ENCODE measurements at places on chromosomes 7 and 10.

- DNase-seq, result no peak
These were observed 149.5 kb downstream of the PLCE1 start for GRCh38 chr10:94143261-94143660.

- no peak for DNase-seq
These were observed 18.8 kb upstream of the TNPO3 start for GRCh38 chr7:129073738-129074137.

- no peak for DNase-seq
These were observed 119.1 kb downstream of the MAGI2 start for GRCh38 chr7:79334334-79334733.

DNA sequence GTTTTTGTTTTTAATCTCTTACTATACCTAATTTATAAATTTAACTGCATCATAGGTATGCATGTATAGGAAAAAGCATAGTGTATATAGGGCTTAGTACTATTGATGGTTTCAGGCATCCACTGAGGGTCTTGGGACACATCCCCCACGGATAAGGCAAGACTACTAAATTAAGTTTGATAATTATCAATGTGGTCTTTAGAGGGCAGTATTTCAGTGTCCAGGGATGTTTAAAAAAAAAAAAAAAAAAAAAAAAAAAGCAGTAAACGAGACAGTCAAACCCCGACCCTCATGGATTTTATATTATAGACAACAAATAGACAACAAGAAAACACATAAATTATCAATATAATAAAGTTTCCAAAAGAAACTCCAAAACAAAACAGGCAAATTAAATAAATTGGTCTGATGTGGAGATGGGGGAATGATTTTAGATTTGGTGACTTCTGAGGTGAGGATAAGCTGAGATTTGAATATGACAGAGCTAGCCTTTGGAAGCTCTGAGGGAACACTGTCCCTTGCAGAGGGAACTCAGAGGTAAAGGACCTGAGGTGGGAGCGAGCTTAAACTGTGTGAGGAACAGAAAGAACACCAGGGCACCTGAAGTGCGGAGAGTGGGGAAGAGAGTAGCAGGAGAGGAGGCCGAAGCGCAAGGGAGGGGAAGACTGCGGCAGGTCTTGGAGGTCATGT is 14.8 kb downstream of the ACSM6 start:
- DNase-seq, result no peak

DNA sequence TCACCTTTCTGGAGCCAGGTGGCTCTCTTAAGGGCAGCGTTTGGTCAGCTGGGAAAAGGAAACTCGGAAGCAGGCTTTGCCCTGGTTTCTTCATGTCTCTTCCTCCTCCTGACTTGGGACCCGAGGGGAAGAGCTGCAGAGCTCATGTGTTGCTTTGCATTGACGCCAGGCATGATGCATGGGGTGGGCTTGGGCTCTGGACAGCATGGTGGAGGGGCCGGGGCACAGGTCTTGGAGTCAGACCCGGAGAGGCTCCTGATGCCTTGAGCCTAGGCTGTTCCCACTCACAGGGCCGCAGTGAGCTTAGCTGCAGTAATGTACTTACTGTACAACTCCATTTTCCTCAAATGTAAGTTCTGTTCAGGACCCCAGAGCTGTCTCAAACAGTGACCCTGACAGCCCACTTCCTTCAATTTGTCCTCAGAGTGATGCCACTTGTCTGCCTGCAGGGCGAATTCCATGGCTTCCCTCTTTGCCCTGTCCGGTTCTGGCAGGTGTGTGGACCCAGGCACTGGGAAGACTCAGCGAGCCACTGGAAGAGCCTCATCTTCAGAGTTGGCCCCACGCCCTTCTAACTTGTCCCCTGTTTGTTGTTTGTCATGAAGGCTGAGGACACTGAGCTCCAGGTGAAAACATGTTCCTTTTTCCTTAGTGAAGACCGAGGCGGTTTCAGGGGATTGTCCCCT is 50.2 kb downstream of the ZNF467 start:
- no peak for DNase-seq

GRCh38 chr7:20574784-20575720 is 40.4 kb upstream of the ABCB5 start:
- no peak for DNase-seq

DNA sequence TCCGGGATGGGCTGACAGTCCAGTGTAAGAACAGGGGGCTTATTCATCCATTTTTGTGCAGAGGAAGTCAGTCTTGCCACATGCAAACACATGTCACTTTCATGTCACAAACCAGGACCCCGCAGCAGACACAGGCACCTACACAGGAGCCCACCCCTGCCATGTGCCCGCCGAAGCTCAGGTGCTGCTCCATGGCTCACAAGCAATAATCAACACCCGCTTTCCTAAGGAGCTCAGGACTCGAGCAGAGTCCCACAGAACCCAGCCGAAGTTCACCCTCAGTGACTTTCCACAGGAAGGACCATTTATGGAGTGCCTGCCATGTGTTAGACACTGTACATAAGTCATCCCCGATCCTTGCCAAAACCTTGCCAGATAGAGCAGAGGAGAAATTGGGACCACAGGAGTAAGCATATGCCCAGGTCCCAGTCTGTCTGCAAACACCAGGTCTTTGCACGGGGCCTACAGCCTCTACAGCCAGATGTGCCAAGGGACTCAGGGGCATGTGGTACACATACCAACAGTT is 99.4 kb downstream of the EBF3 start:
- DNase-seq, result no peak

- DNase-seq, result no peak
These were observed 197.9 kb upstream of the KLF6 start for GRCh38 chr10:3982746-3983442.

- DNase-seq, result peak; percentile 88
These were observed 5.7 kb upstream of the TNRC18 start for GRCh38 chr7:5429253-5429856.

- DNase-seq, result no peak
These were observed 48.7 kb downstream of the TPK1 start for GRCh38 chr7:144787127-144787526.

- no peak for DNase-seq
These were observed 8.1 kb downstream of the STK17A start for GRCh38 chr7:43590862-43591557.

GRCh38 chr10:70619271-70620019 is 16.9 kb upstream of the PRF1 start:
- DNase-seq, result no peak

DNA sequence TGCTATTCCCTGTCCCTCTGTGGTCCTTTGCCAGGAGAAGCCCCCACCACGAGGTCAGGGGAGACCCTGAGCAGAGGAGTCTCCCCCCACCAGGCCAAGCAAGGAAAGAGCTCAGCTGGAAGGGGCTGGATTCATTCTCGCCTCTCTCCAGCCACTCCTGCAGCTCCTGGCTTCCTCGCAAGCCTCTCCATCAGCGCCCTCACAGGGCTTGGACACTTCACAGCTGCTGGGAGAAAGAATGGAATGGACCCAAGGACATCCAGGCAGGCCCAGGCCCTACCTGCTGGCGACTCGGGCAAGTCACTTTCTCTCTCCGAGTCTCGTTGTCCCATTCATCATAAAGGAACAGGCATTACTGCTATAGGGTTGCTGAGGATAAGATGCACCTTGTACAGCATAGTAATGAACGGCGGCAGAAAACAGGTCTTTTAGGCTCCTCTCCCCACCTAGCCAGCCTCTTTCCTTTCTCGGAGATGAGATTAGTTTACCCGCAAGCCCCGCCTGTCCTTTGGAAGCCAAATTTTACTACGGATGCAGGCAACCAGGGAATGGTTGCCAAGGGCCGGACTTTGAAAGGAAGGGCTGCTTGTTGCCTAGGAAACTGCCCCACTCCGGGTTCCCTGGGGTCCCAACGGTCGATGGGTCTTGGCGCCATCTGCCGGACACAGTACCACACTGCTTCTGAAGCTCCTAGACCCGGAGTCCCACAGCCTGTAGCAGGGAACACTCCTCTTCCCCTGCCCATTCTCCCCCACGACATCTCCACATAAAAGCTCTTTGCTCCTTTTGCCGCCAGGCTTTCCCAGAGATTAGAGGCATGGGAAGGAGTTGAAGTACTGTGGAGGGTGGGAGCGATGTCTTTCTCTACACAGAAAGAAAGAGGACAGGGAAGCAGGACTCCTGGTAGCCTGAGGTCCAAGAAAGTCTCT is 22.3 kb downstream of the IMPDH1 start:
- no peak for DNase-seq

DNA sequence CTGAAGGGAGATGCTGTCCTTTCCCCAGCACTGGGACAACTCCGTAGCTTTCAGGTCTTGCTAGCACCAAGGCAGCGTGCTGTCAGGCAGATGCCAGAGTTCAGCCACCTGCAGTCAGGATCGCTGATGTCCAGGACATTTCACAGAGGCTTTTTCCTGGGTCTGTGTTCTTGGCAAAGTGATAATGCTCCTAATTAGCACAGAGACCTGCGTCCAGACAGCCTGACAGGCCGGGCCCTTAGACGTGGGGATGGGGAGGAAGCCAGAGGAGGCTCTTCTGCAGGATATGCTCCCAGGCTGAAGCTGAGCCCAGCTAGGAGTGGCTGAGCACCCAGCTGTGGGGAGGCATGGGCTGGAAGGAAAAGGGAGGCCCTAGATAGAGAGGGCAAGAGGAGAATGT is 82.5 kb upstream of the TBX20 start:
- DNase-seq, result no peak
